ENCODE measurements at places on chromosomes 2 and 18.

- no peak overlapping the region for H3K4me3 ChIP-seq
- no peak overlapping the region for H3K27ac ChIP-seq
- no peaks in the 10 kb centered on the region for H3K27me3 ChIP-seq
- no peaks in the 10 kb centered on the region for H3K4me1 ChIP-seq
Measured at GRCh38 chr2:122927197-122927596, 1097.9 kb upstream of the CNTNAP5 start.

DNA sequence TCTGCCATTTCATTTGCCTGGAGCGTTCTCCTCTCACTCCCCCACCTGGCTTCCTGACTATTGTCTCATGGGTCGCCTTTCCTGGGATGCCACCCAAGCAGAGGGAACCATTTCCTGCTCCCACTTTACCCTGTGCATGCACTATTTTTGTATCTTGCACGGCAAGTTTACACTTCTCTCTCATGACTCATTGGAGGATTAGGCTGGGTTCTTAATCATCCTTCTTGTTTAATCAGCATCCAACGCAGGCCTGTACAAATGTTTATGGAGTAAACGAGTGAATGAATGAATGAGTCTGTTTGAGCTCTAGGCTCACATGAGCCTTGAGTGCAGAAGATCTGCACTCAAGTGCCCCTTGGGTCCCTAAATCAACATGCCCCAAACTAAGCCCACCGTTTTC is 3.8 kb upstream of the ARHGAP25 start:
- no peaks in the 10 kb centered on the region for H3K36me3 ChIP-seq
- H3K4me1 ChIP-seq: peaks cover 36% of the 10 kb centered on the region
- no peak overlapping the region for H3K27ac ChIP-seq
- no peak overlapping the region for H3K4me3 ChIP-seq
- no peaks in the 10 kb centered on the region for H3K27me3 ChIP-seq
- no peak for DNase-seq

DNA sequence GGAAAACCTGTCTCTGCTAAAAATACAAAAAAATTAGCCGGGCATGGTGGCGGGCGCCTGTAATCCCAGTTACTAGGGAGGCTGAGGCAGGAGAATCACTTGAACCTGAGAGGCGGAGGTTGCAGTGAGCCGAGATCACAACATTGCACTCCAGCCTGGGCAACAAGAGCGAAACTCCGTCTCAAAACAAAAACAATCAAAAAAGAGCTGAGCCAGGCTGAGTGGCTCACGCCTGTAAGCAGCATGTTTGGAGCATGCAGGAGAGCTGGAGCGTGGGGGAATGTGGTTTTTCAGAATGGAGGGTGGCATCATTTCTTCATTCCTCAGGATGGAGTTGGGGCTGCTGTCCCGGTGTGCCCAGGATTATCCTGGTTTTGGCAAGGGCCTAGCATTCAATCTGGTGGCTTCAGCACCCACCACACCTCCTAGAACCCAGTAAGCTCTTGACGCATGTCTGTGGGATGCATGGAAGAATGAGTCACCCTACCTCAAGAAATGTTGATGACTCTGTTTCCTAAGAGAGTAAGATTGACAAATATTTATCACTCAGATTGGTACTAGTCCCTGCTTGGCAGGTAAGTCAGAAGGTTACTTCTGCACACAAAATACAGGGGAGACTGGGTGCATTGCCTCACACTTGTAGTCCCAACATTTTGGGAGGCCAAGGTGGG is 90.2 kb upstream of the ODC1 start:
- H3K36me3 ChIP-seq: no peaks in the 10 kb centered on the region
- no peak for DNase-seq
- H3K4me1 ChIP-seq: peaks cover 28% of the 10 kb centered on the region
- H3K27me3 ChIP-seq: peaks cover 13% of the 10 kb centered on the region
- no peak overlapping the region for H3K4me3 ChIP-seq
- H3K27ac ChIP-seq: no peak overlapping the region

- H3K4me3 ChIP-seq: no peak overlapping the region
- no peak for DNase-seq
- peaks cover 20% of the 10 kb centered on the region for H3K27me3 ChIP-seq
- no peaks in the 10 kb centered on the region for H3K36me3 ChIP-seq
- H3K4me1 ChIP-seq: no peaks in the 10 kb centered on the region
Measured at GRCh38 chr2:67842375-67842959, 220.3 kb downstream of the C1D start.

- peaks cover 9% of the 10 kb centered on the region for H3K4me1 ChIP-seq
- H3K27me3 ChIP-seq: no peaks in the 10 kb centered on the region
- H3K36me3 ChIP-seq: peaks cover 6% of the 10 kb centered on the region
- H3K27ac ChIP-seq: no peak overlapping the region
- no peak for DNase-seq
- H3K4me3 ChIP-seq: no peak overlapping the region
Measured at GRCh38 chr2:147331790-147332419, 512.9 kb upstream of the ACVR2A start.

- DNase-seq: peak; percentile 56
- H3K4me3 ChIP-seq: peak within 1 kb of the TSS; percentile 94
- H3K27ac ChIP-seq: peak within 1 kb of the TSS; percentile 99
- no peaks in the 10 kb centered on the region for H3K36me3 ChIP-seq
- peaks cover 80% of the 10 kb centered on the region for H3K4me1 ChIP-seq
Measured at GRCh38 chr2:230416061-230416721, at the start of gene SP100. Gene SP100 (plus strand): TSS chr2:230416201. CDS start chr2:230416297, 96 bp downstream.
